Urothelium cell line (cell line): ENCODE measurements at places on chromosomes 5 and 9.
A peak's percentile ranks its signal among the peaks of the same experiment; 100 is the strongest.

GRCh38 chr5:80686757-80687156, 32.0 kb upstream of the DHFR start:
- peak; percentile 7 for DNase-seq

GRCh38 chr5:146112476-146112875, 7.1 kb upstream of the PLAC8L1 start:
- no peak for DNase-seq

GRCh38 chr9:35027860-35028259, 38.3 kb downstream of the DNAJB5 start:
- DNase-seq: no peak

DNA sequence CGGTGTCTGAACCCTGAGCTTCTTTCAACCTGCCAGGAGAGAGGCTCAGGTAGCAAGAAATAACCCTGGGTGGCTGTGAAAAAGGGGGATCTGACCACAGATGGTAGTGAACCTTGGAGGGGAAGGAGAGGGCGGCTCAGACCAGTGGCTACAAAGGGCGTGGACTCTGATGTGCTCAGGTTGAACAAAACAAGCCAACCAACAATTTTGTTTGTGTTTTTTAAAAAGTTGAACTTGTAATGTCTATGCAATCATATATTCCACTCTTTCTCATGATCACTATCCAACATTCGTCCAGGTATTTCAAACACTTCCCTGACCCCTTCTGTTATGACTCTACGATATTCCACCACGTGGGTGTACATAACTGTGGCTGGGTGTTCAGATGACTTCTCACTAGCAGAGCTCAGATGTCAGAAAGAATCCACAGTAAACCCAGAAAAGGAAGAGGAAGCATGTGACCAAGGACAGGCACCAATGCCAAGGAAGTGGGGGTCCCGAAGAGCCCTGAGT, 20.0 kb downstream of the PTPN3 start:
- no peak for DNase-seq

- DNase-seq: no peak
Observed at GRCh38 chr9:14909961-14910805, at the start of gene FREM1. TSS of gene FREM1 (minus strand) at chr9:14910428. CDS start at chr9:14868977, 41,451 bp downstream.

DNA sequence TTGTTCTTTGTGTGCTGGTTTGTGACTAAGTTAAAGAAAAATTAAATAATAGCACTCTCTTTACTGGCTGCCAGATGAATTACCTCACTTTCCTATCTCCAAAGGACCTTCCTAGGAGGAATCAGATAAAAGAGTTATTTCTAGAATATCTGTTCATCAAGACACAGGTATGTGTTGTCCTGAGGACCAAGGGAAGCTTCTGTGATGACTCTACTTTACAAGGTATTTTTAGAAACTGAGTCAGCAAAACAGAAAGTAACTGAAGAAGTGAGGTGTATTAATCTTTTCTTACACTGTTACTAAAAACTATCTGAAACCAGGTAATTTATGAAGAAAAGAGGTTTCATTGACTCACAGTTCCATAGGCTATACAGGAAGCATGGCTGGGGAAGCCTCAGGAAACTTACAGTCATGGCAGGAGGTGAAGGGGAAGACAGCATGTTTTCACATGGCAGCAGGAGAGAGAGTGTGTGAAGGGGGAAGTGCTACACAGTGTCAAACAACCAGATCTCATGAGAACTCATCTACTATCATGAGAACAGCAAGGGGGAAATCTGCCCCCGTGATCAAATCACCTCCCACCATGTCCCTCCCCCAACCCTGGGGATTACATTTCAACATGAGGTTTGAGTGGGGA, 189.2 kb upstream of the DMAC1 start:
- DNase-seq: no peak

GRCh38 chr5:119402081-119402480, 46.3 kb downstream of the TNFAIP8 start:
- DNase-seq: no peak
